Substantia nigra (tissue), 51 donors: ENCODE measurements at places on chromosomes 16 and 17.

DNA sequence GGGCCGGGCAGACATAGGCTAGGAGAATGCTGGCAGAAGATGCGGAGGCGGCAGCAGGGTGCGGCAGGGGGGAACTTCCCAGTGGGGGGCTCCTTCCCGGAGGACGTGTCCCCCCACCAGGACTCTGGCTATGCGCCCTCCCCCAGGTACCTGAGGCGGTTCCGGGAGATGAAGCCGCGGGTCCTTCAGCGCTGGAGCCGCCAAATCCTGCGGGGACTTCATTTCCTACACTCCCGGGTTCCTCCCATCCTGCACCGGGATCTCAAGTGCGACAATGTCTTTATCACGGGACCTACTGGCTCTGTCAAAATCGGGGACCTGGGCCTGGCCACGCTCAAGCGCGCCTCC, 3.4 kb downstream of the WNK4 start:
- DNase-seq, result no peak

DNA sequence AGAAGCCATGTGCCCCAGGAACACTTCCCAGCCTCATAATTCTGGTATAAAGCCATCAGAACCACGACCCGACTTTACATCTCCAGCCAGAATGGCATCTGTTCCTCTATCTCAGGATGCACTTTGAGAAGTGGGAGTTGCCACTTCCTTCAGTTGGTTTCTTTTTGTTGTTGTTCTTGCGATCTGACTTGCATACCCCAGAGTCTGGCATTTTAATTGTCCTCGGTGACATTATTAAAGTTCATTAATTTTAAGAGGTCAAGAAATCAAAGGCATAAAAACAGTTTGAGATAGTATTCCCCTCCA, 13.5 kb downstream of the MARCHF10 start:
- DNase-seq, result no peak

DNA sequence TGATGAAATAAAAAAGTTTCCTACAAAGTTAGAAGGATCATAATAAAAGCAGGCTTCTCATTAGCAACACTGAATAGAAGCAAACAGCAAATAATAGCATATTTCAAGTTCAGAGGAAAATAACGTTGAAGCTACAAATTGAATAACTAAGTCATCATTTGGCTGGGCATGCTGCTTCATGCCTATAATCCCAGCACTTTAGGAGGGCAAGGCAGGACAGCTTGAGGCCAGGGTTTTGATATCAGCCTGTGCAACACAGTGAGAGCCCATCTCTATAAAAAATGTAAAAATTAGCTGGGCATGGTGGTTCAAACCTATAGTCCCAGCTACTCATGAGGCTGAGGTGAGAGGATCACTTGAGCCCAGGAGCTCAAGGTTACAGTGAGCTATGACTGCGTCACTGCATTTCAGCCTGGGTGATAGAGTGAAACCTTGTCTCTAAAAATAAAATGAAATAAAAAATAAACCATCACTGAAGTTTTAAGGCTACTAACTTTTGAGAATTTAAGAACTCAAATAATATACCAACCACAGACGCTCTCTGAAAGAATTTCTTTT, 25.5 kb downstream of the NCOR1 start:
- DNase-seq, result no peak

GRCh38 chr17:77696151-77696720, 262.3 kb upstream of the TNRC6C start:
- no peak for DNase-seq
